ENCODE measurements at places on chromosomes 6 and 20.
A peak's percentile ranks its signal among the peaks of the same experiment; 100 is the strongest.

- DNase-seq = no peak
Measured at GRCh38 chr20:57409316-57409671, 18.1 kb downstream of the RBM38 start.

DNA sequence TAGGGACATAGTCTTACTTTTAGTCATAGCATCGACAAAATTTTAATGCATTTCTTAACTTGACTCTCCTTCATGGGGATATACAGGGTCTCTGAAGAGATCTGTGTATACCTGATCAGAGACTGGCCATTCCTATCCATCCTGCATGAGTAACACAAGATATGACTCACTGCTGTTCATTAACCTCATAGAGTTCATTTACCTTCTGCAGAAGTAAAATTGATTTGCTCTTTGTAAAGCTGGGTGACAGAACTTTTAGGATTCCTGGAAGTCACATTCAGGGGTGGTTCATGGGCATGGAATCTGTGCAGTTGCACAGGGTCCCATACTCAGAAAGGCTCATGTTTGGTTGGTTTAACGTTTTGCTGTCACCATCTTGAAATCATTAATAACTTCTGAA, 53.2 kb downstream of the PDE7B start:
- DNase-seq = no peak

DNA sequence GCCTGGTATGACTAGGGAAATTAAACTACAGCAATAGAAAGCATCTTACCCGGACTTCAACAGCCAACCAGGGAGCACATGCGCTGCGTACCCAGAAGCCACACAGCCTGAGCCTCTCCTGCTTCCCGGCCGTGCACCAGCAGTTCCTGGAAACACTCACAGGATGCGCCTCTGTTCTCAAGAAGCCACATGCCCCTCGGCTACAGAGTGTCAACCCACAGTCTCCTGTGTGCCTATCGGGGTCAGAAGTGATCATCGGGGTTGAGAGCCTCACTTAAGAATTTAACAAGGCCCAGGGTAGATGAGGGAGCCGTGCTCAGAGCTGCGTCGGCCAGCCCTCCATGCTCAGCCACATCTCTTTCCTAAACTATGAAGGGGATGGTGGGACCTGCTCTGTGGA, 147.2 kb upstream of the GGTLC1 start:
- DNase-seq = no peak

DNA sequence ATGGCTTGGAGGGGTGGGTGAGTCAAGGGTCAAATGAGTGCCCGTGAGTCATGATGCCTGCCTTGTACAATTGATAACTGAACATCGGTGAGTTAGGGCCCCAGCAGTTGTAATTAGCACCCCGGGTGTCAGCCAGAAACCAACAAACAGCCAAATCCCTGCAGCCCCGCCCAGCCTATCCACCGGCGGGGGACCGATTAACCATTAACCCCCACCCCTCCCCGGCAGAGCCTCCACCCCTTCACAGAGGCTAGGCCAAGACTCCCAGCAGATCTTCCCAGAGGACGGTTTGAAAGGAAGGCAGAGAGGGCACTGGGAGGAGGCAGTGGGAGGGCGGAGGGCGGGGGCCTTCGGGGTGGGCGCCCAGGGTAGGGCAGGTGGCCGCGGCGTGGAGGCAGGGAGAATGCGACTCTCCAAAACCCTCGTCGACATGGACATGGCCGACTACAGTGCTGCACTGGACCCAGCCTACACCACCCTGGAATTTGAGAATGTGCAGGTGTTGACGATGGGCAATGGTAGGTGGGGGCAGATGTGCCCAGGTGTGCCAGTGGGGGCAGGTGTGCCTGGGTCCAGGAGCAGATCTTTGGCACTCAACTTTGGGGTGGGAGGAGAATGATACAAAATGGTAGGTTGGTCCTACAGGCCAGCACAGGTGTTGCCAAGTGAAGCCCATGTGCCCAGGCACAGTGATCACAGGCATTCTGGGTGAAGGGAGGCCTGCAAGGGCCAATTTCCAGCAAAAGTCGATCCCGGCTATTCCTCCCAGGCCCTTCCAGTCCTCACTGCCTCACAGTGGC, 45.7 kb downstream of the HNF4A start:
- no peak for DNase-seq

DNA sequence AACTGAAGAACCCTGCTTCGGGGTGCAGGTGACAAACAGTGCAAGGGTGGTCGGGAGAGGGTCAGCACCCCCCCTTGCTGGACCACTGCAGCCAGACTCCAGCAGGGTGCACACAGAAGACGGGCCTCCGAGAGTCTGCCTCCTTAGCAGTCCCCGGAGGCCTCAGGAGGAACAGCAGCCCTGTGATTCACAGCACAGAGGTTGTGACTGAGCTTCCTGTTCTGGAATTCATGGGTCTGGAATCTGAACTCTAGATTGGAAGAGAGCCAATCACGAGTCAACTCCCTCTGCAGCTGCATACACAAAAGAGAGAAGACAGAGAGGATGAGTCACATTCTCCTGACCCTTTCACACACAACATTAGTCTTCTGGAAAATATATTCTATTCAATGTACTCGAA, 249.0 kb upstream of the OPRM1 start:
- DNase-seq = no peak

DNA sequence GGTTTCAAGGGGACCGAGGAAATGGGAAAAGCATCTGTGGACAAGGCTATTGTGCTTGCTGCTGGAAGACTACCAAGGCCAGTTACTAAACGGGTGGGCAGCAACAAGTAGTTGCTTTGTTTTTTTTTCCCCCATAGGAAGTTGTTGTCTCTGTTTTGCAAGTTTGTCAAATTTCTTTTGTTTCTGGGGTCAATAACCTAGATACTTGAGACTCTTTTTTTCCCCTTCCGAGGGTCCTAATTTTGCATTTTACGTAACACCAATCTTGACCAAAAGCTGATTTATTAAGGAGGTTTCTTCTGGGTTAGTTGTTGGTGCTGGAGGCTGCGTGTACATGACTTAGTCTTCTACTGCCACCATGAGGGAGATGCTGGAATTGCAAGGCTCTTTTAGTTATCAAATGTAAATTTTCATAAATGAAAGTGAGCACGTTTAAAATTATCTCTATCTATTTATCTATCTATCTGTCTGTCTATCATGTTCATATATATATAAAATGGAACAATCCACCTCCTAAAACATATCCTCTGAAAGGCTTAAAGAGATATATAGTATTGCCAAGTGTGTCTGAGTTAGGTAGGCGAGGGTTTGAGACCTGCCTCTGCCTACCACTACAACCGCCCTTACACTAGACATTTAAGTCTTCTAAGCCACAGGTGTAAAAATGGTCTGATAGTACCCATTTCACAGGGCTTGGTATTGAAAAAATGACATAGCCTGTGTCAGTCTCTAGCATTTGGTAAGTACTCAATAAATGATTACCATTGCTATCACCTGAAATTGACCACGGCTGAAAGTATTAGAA, 60.2 kb downstream of the GCLC start:
- peak; percentile 47 for DNase-seq

DNA sequence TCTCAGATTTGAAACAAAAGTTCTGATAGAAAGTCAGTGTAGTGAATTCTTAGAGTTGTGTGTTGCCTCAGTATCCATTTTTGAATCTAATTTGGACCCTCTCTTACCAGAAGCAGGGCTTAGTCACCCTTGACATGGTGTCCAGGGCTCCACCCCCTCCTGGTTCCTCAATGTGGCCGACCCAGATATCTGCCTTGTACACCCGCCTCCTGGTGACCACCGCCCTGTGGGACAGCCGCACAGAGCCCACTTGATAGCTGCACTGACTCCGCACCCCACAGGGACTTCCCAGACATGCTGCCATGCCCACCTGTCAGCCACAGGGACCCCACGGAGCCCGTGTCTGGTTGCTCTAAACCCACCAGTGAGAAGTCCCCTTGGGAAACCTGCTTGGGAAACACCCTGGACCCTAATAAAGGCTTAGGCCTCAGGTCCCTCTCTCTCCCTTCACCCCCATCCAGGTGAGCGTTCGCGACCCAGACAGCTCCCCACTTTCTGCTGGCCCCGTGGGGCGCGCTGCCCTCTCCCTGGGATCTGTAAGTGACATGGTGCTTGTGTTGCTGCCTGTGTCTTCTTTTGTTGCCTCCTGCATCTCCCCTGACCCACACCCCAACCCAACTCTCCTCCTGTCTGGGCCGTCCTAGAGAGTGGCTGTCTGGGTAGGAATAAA, 47.2 kb upstream of the SYNDIG1 start:
- no peak for DNase-seq

- DNase-seq = no peak
Measured at GRCh38 chr6:150537491-150537890, 62.2 kb upstream of the PLEKHG1 start.

GRCh38 chr20:35008411-35009342, 53.0 kb downstream of the MYH7B start:
- no peak for DNase-seq

DNA sequence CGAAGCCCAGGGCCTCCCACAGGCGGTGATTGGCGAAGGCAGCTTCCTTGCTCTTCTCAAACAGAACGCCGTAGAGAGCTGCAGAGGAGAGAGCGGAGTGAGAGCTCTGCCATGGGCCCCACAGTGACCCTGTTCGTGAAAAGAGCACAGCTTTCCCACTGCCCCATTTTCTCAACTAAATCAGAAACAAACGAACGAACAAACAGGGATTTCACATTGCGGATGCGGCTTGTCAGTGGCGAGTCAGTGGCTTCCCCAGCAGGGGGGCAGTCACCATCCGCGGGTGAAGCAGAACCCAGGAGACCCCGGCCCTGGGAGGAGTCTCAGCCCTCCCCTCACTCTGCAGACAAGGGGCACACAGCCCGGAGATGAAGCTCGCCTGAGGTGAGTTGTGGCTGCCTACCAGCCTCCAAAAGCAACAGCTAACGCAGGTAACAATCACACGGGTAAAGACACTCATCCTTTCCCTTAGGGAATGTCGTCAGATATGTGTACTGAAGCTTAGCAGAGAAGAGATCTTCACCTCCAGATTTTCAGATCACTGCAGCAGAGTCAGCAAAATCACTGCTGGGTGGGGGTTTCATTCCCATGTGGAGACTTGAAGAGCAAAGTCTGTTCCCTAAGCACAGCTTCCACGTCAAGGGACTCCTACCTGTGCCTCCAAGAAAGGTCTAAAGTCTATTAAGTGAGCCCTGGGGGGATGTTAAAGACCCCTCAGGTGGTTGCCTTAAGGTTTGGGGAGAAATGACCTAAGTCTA, 51.2 kb upstream of the GPR31 start:
- DNase-seq = no peak

GRCh38 chr6:27593200-27593818, 120.4 kb upstream of the ZNF184 start:
- DNase-seq = no peak

GRCh38 chr20:34427784-34428183, 64.7 kb downstream of the ITCH start:
- no peak for DNase-seq

DNA sequence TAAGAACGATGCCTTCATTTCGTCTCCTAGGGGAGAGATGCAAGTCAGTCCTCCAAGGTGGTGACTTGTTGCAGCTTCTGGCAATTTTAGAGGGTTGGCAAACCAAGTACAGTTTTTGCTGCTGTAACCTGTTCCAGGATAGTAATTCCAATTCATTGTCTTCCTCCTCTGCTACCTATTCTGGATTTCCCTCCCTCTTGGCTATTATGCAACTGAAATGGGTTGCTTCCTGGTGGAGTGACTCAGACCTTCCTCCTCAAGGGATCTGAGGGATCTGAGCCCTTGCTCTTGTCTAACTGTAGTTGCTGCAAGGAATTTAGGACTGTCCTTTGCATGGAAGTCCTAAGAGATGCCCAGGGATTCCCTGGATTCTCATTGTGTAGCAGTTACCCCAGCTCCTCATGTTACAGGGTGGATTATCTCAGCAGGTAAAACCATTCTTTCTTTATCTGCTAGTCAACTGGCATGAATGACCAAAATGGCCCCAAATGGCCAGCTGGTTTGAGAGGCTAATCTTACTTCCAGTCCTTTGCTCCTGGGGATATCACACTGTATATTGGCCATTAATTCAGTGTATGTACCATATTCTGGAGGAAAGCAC, 17.6 kb upstream of the ELMO2 start:
- no peak for DNase-seq

DNA sequence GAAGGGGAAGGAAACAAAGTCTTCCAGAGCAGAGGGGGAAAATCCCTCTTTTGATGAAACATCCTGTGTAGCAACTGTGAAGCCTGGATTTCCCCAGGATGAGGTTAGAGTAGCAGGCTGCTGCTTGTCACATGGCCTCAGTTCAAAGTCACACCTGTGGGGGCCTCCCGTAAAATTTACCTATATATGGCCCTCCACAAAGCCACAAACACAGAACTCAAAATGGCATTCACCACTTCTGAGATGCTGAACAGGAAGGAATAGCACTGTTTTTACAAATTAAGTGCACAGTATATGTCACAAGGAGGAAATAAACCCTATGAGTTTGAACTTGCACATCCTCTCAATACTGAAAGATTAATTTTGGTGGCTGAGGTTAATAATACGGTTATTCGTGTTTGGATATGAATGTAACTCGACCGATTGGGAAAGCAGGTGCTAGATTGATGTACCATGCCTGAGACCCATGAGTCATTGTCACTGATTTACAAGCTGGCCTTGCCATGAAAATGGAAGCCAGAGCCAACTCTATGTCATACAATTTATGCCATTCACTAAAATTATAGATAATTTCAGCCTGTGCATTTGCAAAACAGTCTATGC, 70.6 kb downstream of the SGK1 start:
- peak; percentile 43 for DNase-seq

DNA sequence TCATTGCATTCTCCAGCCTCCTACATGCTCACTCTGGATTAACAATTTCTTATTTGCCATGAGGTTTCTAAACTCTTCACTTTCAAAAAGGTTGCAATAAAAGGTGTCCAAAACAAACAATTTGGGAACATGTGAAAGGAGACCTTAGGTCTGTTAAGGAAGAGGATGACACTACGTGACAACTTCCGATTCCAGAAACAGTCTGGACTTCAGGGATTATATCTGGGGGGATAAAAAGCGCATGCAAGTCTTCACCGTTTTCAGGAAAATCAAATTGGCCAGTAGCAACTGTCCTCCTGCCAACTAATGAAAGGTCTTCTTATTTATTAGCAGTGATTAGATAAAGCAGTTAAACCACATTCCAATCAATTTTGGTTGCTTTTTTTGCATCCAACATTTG, 1.8 kb downstream of the ZDHHC14 start:
- no peak for DNase-seq

DNA sequence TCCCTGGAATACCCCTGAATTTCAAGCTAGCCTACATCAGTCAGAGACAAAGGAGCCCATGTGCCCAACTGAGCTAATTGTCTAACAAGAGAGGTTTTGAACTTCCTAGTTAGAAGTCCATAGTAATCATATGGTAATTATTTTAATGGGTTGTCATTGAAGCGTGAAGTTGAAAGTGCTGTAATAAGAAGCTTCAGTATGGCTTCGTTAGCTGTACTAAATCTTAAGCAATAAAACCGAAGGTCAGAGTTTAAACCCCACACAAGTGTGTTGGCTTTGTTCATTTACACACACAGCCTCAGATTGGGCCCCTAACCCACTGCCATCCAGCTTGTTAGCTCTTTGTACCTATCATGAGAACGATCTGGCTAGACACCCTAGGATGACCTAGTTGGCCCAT, 195.6 kb upstream of the RIN2 start:
- DNase-seq = no peak

- no peak for DNase-seq
Measured at GRCh38 chr6:25215881-25216280, 63.3 kb upstream of the CARMIL1 start.

Measured in stimulated activated CD8-positive, alpha-beta memory T cell treated with anti-CD3 and anti-CD28 coated beads, Interleukin-4, amount 100 ng/mL, for 1 hour (primary cell).